Epithelial cell of esophagus (primary cell): ENCODE measurements at places on chromosomes 11 and 22.

DNA sequence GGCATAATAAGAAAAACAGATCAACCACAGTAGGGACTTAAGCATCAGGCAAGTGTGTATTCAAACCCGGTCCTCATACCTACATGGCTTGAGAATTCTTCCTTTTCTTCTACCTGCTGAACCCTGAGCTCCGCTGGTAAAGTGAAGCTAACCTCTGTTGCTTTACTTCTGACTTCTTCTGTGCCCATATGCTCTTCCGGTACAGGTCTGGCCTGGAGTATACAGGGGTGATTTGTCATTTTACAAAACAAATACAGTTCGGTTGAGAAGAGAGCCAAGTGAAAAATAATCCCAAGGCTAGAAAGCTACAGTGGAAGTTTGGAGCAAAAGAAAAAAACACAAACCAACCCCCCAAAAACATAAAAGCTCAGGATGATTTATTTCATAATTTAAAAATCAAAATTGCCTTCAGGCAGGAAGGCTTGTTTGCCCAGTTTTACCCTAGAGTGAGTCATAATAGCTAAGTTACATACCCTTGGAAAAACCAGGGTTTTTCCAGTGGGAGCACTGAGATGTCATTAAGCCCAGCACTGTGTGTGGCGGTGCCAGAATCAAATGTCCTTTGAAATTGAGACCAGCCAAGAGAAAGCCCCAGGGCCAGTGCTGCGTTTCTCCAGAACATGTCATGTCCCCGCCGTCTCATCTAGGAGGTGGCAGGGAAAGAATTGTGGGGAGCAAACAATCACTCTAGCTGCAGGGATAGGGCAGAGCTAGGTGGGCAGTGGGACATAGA, 305.5 kb upstream of the ISX start:
- DNase-seq: peak; percentile 25

- no peak for DNase-seq
Measured at GRCh38 chr11:103737037-103737622, 299.3 kb upstream of the DDI1 start.

DNA sequence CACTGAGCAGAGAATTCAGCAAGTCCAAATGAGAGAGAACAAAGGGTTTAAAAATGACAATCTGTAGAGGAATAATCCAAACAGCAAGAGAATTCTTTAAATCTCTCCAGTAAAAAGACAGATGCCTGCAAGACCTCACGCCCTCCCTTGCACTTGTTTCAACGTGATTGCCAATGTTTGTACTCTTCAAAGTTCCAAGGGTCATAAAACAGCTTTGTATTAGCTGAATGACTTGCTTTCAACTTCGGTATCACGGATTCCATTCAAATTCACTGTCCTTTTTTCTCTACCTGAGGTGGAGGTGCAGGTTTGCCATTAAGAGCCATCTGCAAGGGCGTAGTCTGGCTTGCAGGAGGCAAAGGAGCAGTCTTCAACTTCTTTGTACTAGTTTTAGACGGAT, 41.1 kb upstream of the CHRNA10 start:
- no peak for DNase-seq

GRCh38 chr22:49765951-49766350, 61.7 kb downstream of the BRD1 start:
- DNase-seq: no peak

GRCh38 chr11:77966338-77966737, 28.1 kb downstream of the INTS4 start:
- DNase-seq: no peak

GRCh38 chr11:6655790-6656583, at the start of gene DCHS1:
DCHS1 (minus strand) TSS chr11:6655809; CDS start chr11:6641613, 14,196 bp downstream.
- no peak for DNase-seq

DNA sequence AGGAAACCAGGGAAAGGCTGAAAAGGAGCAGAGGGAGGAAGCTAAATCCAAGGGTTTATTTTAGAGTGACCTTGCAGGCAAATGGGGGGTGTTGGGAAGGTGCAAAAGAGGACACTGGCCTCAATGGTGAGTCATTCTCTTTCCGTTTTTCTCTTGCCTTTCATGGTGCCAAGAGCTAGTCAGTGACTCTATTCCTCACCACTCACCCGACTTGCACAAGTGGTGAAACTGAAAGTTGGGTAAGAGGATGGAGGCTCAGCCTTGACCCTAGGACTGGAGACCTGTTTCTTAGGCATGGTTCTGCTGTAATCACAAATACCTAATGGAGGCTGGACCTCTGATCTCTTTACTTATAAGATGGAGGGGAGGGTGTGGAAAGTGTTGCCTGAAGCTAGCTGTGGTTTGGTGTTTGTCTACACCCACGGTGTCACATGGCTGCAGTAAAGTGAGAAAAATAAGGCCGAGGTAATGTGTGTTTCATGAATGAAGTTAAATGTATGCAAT, 67.3 kb upstream of the CREB3L1 start:
- peak; percentile 76 for DNase-seq

GRCh38 chr11:128058580-128059208, 528.7 kb downstream of the ETS1 start:
- peak; percentile 26 for DNase-seq

- no peak for DNase-seq
Measured at GRCh38 chr22:16974298-16975084, 33.5 kb downstream of the GAB4 start.

- peak; percentile 66 for DNase-seq
Measured at GRCh38 chr11:11265994-11266606, 87.0 kb downstream of the CSNK2A3 start.
